GM23248 (cell line): ENCODE measurements at places on chromosomes 7 and 10. TPM values are rescaled to one million over a fixed set of nuclear protein-coding genes. Genes with fewer than 3 reads are reported as not detected.

ZNF273 gene
- 4.8 and 8.3 TPM in 2 replicates for total RNA-seq

AGR2 gene
- not detected in 2 replicates for total RNA-seq

JAKMIP3 gene
- total RNA-seq, result not detected in 2 replicates

SCART1 gene
- total RNA-seq, result 0.65 and 2.1 TPM in 2 replicates

GRCh38 chr7:141073641-141074161, at the start of gene TMEM178B:
Gene TMEM178B, plus strand, starts transcription at chr7:141074064.
- DNase-seq, result peak; percentile 7

- no peak for DNase-seq
Observed at GRCh38 chr7:90678986-90679385, 82.9 kb downstream of the CDK14 start.

DNA sequence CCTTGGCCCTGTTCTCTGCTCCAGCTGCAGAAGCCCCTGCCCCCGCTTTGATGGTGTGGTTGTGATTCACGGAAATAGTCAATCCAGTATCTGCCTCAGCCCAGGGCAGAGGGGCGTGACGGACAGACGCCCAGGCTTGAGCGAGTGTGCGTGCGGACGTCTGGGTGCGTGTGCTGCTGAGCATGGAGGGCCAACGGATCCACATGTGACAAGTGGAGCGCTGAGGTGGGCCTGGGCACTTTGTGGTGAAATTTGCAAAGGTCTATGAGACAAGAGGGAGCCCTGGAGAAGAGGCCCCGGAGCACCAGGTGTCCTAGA, 94.4 kb downstream of the WDR37 start:
- no peak for DNase-seq

GRCh38 chr7:25029075-25029474, 49.1 kb upstream of the OSBPL3 start:
- DNase-seq, result no peak

DNA sequence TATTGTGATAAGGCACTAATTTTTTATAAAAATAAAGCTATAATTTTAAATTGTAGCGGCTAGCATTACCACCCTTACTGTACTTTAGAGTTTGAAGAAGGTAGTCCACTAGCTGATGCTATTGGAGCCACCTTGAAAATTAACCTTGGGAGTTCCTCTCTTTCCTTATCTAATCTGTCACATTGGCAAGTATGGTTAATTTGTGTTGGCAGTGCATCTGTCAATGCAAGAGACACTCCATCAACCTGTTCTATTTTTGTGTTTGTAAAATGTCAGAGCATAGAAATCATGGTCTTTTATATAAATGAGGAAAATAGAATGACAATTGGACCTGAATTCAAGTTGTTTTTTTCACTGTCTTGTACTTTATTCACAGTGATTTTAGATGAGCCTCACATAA, 20.5 kb downstream of the GLCCI1 start:
- DNase-seq, result no peak

DNA sequence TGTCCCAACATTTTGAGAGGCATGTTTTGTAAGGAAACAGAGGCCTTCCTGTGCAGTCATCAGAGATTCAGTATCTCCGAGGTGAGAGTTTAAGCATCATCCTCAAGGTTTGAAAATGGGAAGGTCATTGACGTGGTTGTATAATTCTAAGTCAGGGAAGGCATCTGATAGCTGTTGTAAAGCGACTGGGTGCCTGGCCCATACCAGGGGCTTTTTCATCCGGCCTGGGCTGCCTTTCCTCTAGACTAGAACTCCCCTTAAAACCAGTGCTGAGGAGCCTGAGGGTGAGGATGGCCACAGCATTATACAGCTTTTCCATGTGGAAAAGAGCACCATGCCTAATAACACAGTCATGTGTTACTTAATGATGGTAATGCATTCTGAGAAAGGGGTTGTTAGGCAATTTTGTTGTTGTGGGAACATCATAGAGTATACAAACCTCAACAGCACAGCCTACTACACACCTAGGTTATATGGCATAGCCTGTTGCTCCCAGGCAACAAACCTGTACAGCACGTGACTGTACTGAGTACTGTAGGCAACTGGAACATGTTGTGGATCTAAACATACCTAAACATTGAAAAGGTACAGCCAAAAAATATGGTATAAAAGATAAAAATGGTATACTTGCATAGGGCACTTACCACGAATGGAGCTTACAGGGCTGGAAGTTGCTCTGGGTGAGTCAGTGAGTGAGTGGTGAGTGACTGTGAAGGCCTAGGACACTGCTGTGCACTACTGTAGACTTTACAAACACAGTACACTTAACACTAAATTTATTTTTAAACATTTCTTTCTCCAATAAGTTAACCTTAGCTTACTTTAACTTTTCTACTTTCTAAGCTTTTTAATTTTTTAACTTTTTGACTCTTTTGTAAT, 13.5 kb upstream of the CACUL1 start:
- no peak for DNase-seq

GRCh38 chr10:33453081-33454025, 118.9 kb upstream of the NRP1 start:
- DNase-seq, result peak; percentile 75

DNA sequence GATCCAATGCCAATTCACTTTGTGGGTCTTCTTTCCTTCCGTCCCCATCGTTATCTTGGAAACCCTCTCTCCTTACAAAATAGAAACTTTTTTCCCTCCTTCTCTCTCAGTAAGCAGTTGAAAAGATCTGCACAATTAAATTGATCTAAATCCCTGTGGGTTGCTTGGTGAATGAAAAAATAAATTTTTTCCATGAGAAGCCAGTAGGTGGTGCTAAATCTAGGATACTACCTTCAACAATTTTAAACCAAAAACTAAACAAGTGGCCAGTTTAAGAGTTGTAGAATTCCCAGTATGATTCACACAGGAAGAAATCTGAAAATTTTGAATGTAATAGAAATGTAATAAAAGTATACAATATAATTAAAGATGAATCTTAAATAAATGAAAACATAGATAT, 990.3 kb upstream of the ZNF722 start:
- peak; percentile 10 for DNase-seq

DNA sequence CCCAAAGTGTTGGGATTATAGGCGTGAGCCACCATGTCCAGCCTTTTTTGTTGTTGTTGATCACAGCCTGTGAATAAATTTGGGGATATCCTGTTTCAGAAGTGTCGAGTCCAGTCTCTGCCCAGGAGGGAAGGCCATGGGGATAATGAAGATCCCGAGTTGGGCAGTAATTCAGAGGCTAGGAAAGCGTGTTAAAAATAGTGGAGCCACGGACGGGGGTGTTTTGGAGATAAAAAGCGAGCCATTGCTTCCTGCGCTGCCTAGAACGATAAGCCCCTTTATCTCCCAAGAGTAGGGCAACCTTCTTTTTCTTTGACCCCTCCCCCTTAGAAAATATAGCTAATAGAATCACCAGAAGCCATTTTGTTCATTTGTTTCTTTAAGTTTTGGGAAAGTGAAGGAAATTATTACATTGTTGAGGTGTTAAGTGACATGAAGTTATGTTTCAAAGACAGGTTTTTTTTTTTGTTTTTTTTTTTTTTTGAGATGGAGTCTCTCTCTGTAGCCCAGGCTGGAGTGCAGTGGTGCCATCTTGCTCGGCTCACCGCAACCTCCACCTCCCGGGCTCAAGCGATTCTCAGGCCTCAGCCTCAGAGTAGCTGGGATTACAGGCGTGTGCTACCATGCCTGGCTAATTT, 43.3 kb downstream of the IL15RA start:
- DNase-seq, result no peak

DNA sequence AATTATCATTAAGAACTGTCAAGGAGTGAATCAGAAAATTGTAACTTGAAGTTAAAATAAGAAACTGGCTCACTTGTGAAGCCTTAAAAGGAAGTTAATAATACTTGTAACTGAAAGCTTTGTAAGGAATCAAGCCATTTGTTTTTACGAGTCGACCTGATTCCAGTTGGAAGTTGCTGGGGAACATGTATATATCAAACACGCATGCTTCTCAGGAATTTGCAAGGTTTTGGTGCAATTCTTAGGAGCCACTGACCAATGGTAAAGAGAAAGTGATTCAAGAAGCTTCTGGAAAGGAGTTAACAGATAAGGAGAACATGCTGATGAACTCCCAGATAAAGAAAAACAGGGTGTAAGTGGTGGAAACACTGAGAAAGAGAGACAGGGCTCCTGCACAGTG, 56.4 kb downstream of the ETV1 start:
- no peak for DNase-seq

GRCh38 chr10:49225218-49225876, 37.2 kb upstream of the TMEM273 start:
- DNase-seq, result no peak

DNA sequence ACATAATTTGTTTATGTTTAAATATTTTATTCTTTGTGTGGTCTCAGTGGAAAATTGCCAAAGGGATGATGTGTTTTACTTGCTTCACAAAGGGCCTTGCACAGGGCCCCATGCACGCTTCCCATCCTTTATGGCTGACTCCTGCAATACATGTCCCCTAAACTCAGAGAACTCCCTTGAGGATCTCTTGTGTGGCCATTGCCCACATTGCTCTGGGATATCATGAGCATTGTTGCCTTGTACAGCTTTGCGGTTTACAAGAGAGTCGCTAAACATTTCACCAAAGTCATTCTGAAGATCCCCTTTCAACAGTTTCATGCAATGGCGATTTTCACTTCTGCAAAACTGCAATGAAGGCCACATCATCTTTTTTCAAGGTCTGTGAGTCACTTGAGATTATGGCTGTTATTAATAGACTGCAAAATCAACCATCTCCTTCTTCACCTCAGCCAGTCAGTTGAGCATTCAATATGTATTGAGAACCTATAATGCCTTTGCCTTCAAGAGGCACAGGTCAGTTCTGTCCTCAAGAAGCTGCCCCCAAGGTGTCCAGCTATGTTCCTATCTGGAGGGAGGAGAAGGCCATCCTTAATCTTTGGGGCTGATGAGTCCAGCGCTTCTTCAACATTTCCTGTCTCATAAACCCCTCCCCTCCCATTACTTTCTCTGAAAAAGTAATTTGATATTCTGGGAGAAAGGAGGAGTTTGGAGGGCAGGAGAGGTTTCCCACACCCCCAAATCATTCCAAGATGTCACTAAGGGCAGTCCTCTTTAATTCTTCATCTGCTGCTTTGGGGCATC, 108.1 kb downstream of the CCDC71L start:
- no peak for DNase-seq

DNA sequence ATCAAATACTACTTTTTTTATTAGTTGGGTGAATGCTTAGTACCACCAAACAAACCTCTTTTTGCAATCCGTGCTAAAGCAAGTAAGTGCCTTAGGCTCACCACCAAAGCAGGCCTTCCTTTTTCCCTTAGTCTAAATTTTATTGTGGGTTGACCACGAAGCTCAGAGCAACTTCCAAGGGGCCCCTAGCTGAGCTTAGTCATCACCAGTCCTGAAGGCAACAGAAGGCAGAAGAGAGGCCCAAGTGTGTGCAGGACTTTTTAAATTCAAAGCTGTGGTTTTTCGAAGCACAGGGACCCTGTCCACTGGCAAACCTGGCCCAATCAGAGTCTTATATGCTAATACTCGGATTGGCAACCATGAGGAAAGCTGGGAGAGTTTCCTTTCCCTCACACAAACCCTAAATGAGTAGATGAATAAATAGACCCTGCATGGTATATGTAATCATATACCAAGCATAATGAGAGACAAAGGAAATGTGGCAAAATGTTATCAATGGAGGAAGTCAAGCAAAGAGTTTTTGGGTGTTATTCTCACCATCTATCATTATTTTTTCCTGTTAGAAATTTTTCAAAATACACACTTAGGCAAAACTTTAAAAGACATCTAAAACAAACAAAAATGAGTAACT, 453.2 kb upstream of the GALNT17 start:
- DNase-seq, result peak; percentile 75
